ENCODE measurements at places on chromosomes 3 and 15.

DNA sequence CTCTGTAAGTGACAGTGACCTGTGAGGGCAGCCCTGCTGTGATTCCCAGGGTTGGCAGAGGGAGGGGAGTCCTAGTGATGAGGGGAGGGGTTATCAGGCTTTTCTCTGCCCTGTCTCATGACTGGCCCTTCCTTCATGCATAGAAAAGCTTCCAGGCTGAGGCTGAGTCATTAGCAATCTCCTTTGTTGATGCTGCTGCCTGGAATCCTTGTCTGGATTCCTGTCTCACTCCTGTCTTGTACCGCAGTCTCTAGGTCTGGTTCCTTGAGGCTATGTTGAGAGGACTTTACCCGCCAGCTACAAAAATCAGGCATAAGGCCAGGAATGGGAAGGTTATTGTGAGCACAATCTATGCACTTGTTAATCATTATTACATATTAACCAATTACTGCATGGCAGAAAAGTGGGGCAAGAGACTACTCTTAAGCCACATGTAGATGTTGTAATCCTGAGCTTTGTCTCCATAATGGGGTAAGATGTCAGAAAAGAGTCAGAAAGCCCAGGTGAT, 7.2 kb downstream of the KLHL6 start:
- no peak for DNase-seq

GRCh38 chr3:116474032-116474780, 28.9 kb upstream of the LSAMP start:
- DNase-seq: no peak

DNA sequence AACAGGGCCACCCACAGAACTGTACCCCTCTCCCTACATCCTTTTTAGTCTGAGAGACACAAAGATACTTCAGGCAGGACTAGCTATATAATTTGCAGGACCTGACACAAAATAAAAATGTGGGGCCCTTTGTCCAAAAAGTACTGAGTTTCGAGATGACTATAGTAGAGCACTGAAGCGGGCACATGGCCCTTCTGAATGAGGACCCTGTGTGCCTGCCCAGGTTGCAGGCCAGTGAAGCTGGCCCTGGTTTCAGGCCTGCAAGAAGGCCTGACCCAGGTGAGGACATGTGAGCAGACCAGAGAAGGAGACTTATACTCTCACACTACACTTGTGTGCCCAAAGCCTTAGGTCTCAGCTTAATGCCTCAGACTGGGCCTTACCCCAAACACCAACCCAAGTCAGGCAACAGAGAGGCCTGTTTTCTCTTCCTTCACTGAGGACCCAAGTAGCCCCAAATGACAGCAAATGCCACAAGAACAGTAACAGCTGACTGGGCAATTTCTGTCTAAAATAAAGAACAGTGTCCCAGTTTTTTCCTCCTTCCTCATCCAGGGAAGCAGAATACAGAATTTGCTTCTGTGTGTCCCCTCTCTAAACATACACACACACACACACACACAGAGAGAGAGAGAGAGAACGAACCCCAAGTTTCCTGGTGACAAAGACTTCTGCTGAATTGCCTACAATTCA, 100.9 kb upstream of the ARHGEF3 start:
- DNase-seq: no peak

GRCh38 chr15:82943176-82943575, 9.3 kb downstream of the HOMER2 start:
- no peak for DNase-seq

GRCh38 chr15:45399381-45400212, 21.3 kb upstream of the GATM start:
- no peak for DNase-seq

DNA sequence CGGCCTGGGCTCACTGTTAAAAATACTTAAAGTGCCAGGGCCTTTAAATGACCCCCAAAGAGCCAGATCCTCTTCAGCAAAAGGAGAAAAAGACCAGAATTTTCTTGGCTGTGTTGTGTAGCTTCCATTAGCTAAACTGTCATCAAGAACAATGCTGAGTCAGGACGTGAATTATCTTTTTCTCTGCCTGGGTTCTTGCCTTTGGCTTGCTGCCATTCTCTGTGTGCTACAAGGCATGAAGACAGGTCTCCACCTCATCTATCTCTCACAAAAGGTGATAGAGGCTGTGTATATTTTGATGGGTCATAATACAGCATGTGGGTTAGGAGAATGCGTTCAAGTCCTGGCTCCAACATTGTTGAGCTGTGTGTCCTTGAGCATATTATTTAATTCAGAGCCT, 52.4 kb upstream of the SELENOK start:
- no peak for DNase-seq

GRCh38 chr3:52705688-52706686, at the start of the genes GLT8D1 and SPCS1:
Gene GLT8D1 (minus strand): TSS chr3:52705791. CDS start chr3:52700460, 5,331 bp downstream.
Gene SPCS1 (plus strand): TSS chr3:52706106. CDS start chr3:52706247, 141 bp downstream.
- DNase-seq: peak; percentile 83

DNA sequence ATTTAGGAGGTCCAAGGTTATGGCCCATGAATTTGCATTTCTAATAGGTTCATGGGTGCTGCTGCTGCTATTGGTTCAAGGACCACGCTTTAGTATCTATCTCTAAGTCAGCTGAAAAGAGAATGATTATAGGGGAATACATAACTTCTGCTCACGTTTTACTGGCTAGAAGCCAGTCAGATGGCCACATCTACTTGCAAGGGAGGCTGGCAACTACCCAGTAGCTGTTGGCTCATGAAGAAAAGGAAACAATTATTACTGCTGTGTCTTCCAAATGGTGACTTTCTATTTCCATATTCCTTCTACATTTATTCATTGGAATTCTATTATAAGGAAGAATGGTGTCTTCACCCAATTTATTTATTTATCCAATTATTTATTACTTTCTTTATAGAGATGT, 54.2 kb downstream of the SLC25A36 start:
- no peak for DNase-seq

DNA sequence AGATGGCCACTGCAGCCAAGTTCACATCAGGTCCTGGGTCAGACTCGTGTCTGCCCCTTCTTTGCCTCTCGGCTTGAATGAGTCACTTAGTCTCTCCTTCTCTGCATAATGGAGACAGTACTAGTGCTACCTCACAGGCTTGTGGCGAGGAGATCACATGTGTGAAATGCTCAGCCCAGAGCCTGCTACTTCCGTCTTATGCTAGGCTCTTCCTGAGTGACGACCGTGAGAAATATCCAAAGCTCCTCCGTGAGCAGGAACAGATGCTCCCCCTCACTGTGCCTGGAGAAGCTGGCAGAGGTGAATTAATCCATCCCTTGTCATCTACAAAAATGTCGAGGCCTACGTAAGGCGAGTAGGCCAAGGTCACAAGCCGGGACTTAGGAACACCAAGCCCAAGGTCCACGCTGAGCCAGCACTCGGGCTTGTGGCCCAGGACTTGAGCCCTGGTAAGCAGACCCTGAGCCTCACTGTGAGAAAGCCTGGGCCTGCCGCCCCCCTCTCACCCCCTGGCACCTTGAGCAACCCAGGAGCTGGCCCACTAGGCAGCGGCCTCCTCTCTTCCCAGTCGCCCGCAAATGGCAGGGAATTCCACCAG, 17.9 kb downstream of the PAK6 start:
- DNase-seq: no peak

Measured in activated CD8-positive, alpha-beta memory T cell treated with anti-CD3 and anti-CD28 coated beads, Interleukin-2, amount 50 U/mL, for 4 hours (primary cell).